ENCODE measurements at places on chromosomes 5 and 9.
A peak's percentile ranks its signal among the peaks of the same experiment; 100 is the strongest.

DNA sequence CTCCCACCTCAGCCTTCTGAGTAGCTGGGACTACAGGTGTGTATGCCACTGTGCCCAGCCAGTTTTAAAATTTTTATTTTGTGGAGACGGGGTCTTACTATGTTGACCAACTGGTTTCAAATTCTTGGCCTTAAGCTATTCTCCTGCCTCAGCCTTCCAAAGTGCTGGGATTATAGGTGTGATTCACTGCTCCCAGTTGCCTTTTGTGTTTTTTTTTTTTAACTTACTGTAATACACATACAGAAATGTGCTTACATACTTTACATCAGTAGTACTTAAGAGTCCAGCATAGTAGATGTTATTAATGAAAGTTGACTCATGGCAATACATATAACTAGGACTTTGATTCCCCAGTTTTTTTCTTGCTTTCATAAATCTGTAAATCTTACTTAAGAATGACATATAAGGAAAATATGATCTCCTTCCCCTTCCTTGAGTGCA is 4.7 kb downstream of the MAN2A1 start:
- DNase-seq = no peak

GRCh38 chr5:175098301-175098700 is 345.7 kb downstream of the DRD1 start:
- no peak for DNase-seq

DNA sequence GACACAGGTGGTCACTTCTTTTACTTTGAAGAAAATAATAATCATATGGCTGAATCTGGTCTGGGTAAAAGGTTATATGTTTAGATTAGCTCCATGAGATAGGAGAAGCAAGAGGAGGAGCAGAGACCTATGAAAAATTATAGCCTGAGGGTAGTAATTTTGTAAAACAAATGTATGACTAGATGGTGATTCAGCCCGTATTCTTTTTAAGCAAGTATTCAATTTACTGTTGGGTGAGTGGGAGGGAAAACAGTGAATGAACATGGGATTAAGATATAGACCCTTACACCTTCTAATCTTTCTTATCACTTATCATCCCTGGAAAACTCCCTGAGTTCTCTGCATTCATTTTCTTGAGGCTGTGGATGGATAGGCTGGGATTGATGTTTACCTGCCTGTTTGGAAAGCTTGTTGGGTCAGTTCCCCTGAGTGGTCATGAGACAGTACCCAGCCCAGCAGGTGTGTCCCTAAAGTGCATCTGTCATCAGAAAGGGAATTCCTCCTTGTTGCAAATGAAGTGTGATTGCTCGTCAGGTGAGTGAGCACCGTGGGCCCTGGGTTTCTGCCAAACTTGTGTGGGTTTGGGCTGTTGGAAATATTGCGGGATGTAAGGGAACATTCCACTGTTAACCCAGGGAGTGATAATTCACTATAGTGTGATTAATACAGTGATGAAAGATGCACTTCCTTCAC is 101.2 kb upstream of the GDNF start:
- DNase-seq = no peak

DNA sequence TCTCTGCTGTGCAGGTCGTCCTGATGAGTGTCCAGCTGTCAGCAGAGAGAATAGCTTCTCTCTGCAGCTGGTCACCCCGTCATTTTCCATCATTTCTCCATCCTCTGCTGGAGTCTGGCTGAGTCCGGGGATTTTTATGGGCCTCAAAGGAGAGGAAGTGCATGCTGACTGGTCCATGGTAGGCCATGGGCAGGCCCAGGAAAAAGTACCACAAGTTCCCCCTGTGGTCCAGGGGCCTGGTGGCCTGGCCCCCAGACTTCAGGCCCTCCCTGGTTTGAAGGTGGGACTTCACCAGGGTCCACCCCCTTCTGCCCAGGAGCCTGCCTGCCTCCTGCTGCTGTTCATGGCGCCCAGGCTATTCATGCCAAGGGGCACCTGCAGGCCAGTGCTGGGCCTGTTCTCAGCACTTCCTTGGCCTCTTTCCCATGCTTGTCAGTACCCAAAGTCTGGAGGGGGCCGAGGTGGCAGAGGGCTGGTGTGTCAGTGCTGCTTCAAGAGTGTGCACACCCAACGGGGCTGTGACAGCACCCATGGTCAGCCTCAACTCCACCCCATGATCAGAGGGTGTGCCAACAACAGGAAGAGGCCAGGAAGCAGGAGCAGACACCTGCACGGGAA is 7.3 kb upstream of the MTMR12 start:
- DNase-seq = no peak

DNA sequence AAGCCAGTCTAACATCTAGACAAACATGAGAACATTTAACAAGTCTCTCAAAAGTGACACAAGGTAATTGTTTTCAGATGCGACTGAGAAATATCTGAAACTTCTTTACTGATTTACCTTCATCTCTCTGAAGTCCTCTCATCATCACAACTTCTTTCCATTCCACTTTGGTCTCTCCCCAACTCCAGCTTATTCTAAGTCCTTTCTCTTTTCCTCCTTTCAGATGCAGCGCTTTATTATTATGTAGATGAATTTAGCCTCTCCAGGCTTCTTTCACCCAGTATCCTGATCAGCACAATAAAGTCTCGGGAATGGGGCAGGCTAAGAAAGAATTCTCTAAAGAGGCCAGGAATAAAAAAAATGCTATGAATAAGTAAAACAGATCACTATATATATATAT is 128.0 kb downstream of the KCTD16 start:
- no peak for DNase-seq

- no peak for DNase-seq
Observed at GRCh38 chr9:91006046-91006445, 204.4 kb downstream of the SYK start.

- no peak for DNase-seq
Observed at GRCh38 chr5:98535901-98536300, 237.6 kb upstream of the RGMB start.

DNA sequence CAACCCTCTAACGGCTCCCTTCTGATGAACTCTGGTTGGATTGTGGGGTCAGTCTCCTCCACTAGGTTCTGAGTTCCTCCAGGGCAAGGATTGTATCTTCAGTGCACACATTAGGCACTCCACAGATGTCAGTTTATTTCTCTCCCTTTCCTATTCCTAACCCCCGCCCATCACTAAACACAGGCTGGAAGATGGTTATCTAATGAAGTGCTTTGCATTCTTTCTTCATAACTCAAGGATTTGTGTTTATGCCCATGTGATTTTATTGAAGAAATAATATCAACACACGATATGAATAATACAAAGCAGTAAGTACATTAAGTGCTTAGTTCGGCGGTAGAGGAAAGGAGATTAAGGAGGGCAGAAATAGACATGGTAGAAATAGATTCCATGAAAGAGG is 4.4 kb upstream of the CREBRF start:
- DNase-seq = no peak

GRCh38 chr5:126568206-126568755 is 26.7 kb downstream of the ALDH7A1 start:
- no peak for DNase-seq

DNA sequence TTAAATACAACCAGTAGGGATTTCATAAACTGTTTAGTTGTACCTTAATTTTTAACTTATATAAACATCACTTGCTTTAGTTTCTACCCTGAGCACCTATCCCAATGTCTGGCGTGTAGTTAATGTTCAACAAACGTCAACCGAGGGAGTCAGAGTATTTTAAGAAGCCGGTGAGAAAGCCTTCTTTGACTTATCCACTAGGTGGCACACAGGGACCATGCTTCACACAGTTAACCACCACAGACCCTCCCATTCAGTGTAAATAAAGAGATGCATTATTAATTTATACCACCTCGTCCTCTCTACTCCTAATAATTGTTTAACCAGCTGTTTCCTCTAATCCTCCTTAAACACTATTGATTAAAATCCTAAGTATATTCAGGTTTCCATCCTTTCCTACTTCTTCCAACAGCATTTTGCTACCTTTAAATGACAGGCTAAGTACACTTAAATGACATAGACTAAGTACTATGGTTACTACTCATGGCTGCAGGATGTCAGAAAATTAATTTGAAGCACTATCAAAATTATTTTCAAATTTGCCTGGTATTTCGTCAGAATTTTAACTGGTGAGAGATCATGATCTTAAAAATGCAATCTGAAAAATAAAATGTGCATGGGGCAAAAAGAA is 2.3 kb downstream of the HAPLN1 start:
- DNase-seq = peak; percentile 37

DNA sequence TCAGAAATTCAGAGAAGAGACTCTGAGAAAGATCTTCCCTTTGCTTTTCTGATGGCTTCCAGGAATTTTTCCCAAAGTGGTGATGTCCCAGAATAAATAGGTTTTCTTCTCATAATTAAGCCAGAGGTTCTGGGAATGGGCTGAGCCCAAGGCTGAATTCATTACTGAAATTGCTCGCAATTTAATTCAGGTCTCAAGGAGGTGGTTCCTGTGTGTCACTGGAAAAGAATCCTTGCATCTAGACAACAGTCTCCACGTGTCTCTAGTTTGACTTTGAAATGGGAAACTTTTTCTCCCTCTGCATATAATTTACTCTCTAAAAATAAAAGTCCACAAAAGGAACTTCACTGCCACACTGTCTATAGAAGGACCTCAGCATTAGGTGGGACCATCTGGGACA is 27.8 kb upstream of the STX17 start:
- no peak for DNase-seq

- no peak for DNase-seq
Observed at GRCh38 chr5:131783874-131784273, 12.9 kb downstream of the FNIP1 start.

- no peak for DNase-seq
Observed at GRCh38 chr9:137480686-137481683, 21.9 kb upstream of the NSMF start.

DNA sequence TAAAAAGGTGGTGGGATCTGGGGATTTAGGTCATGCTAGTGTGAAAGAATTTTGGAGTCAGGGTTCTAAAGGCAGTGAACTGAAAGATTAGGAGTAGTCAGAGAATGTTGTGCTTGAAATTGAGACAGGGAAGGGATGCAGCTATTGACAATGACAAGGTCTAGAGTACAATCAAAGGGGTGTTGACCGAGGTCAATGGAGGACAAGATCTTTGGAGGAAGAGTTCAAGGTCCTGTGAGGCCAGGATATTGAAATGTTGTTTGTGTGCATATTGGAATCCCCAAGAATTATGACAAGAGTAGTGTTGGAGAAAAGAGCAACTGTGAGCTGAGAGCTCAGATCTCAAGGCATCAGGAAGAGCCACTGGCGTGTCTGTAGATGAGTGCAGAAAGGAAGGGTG is 116.9 kb downstream of the RASGRF2 start:
- no peak for DNase-seq

- DNase-seq = no peak
Observed at GRCh38 chr5:32182463-32183063, 8.4 kb upstream of the GOLPH3 start.

- no peak for DNase-seq
Observed at GRCh38 chr9:101408374-101409078, 9.9 kb downstream of the ZNF189 start.

GRCh38 chr9:16515207-16515606 is 355.3 kb downstream of the BNC2 start:
- DNase-seq = peak; percentile 22

DNA sequence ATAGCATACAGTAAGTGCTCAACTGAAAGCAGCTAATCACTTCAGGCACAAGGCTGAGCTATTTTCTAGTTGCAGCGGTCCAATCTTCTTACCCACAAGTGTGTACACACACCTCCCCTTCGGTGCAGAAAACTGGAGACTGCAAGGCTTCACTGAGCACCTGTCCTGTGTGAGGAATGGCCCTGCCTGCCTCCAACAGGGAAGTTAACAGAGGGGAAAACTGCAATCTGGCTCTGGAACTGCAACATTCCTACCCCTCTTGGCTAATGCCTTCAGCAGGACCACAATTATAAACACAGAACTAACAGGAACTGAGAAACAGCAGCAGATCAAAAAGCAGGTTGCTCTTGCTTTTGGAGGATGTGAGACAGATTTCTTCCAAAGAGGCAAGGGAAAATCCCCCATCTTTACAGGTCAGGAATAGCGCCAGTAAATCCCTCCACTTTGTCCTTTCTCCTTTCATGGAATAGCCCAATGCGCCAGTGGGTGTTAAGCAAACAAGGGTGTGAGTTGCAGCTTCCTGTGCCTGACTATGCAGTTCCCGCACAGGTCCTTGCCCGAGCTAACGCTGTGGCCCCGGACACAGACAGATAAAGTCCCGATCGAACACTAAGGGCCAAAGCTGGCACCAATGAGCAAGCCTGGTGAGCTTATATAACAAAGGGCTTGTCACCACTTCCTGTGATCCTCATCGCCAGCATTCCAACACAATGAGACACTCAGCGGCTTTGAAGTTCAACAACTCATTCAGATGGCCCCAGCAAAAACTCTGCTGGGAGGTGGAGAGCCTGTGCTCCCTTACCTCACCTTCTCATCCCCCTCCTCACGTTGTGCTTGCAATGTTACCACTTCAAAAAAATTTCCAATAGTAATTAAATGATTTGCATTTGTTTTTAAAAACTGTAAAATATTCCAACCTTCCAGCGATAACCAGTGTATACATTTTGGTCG is 21.5 kb downstream of the SHB start:
- peak; percentile 72 for DNase-seq

DNA sequence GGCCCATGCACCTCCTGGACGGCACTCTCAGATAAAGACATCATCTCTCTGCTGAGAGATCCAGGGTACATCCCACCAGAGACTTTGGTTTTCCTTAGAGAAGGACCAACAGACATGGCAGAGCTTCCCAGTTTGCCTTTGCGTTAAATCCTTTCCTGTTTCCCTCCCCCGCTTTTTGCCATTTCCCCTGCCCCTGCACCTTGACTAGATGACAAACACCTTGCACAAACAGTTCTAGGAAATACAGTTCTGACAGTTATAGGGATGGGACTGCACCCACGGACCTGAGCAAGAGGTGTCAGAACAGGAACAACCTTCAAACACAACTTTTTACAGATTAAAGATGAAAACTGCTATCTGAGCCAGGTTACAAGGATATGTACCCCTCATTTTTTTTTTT is 288.9 kb downstream of the MSX2 start:
- DNase-seq = no peak

DNA sequence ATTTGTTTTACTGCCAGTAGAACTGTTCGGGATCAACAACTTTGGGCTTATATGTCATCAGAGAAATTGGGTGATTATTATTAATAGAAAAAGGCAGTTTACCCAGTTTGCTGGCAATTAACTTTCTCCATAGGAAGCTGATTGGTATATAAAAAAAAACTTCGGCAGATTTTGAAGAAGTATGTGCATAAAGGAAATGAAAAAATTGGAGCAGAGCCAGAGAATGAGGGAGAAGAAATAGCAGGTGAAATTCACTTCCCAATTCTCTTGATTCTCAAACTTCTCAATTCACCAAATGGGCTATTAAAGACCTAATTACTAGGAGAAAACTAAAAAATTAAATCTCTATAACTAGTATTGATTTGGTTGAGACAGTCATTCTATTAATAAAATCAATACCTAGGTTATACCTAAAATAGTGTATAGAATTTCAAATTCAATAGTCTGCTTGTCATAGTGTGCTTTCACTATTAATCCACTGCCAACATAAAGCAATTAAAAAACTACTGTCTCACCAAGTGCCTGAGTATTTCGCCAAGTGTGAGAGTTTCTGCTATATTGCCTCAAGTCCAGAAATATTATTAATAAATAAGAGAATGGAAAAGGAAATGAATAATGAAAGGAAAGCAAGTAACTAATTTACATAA is 47.5 kb downstream of the STX17 start:
- no peak for DNase-seq

GRCh38 chr5:58240322-58240721 is 219.6 kb downstream of the PLK2 start:
- DNase-seq = no peak

- no peak for DNase-seq
Observed at GRCh38 chr5:174567506-174568141, 156.8 kb upstream of the MSX2 start.

GRCh38 chr5:169160405-169160901 is 140.5 kb downstream of the SLIT3 start:
- DNase-seq = no peak

- DNase-seq = no peak
Observed at GRCh38 chr9:7246917-7247522, 489.2 kb downstream of the KDM4C start.

Data from right kidney (tissue), 9 donors.